G401 (cell line): ENCODE measurements at places on chromosomes 12 and 14.

DNA sequence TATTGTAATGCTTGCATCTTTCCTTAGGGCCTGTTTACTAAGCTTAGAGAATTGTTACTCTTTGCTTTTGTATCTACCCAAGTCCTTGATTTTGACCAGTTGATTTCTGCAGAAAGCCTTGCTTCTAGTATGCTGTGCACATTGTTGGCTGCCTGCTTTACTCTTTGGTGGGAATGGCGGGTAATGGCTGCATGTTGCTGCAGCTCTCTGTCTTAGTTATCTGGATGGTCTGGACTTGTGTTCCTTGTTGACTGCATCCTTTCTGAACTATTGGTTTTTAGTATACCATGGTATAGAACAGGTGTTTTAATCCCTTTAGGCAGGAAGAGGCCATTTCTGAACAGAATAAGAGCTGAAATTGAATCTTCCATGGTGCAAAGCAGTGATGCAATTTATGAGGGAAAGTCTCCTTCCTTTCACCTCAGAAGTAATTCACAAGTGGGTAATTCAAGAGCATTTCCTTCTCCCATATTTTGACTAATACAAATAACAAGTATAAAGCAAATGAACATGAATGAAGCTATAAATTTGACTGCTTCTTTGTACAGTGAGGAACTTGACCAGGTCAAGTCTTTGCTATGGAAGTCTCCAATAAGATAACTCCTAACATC lies 466.4 kb downstream of the NPAS3 start:
- no peak for DNase-seq

- peak; percentile 51 for DNase-seq
Observed at GRCh38 chr12:59708484-59708883, 112.7 kb downstream of the SLC16A7 start.

DNA sequence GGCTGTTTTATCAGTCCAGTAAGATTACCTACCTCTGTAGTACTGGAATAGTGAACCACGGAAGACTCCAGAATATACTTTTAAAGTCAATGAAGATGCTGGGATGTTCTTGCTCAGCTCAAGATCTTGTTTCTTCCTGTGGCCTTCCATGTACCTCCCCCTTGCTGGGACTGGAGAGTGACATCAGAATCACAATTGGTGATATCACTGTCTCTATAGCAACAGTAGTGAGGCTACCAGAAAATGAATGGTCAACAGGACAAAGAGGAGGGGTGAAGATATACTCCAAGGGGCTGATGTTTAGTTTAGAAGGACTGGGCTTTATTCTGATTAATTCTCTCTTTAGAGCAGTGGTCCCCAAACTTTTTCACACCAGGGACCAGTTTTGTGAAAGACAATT lies 3.8 kb downstream of the AKAP3 start:
- no peak for DNase-seq

GRCh38 chr14:50943943-50944646 lies at the start of gene PYGL:
Gene PYGL, minus strand, starts transcription at chr14:50944483. Its CDS starts 80 bp downstream, at chr14:50944403.
- no peak for DNase-seq

GRCh38 chr14:101009531-101009930 lies 106.0 kb upstream of the RTL1 start:
- DNase-seq, result no peak

- no peak for DNase-seq
Observed at GRCh38 chr14:24609655-24610344, at the start of gene GZMH. Gene GZMH, minus strand, starts transcription at chr14:24609685. Its CDS starts 72 bp downstream, at chr14:24609613.

GRCh38 chr14:94237046-94237445 lies 56.0 kb downstream of the SERPINA10 start:
- DNase-seq, result no peak

DNA sequence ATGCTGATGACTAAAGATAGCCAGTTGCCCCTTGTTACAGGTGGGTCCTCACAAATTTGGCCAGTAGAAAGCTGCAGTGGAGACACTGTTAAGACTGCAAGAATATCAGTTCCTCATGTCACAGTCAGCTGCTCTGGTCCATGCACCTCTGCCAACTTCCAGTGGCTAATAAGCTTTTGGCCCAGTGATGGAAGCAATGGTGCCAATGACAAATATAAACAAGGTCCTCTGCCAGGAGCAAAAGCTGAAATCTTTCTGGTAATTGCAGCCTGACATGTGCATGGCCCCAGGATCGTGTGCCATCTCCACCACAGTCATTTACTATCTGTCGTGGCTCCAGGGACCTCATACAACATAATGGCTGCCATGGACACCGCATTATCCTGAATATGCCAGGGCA lies 85.4 kb upstream of the TMEM260 start:
- DNase-seq, result peak; percentile 71

DNA sequence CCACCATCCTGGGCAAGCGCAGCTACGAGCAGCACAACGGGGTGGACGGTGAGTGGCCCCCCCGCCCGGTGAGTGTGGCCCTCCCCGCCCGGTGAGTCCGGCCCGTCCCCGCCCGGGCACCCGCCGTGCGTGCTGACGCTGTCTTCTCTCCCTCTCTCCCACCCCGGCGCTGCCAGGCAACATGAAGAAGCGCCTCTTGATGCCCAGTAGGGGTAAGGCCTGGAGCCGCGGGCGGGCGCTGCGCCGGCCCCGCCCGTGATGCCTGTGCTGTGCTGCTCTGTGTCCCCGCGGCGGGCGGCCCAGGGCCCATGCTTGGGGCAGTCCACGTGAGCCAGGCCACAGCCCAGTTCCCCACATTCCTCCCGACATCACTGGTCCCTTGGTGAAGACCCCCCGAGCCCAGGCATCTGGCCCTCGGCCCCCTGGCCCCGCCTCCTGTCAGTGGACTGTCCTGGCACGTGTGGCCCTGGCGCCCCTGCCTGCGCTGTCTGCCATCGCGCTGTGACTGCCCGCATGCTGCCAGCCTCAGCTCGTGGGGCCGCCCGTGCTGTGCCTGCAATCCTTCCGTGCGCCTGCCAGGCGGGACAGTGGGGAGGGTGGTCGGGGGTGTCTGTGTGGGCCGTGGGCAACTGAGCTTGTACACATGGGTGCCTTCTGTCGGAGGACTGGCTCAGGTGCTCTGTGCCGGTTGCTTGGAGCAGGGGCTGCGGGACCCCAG lies 7.9 kb upstream of the CRIP2 start:
- DNase-seq, result peak; percentile 17

GRCh38 chr12:81094718-81095360 lies 17.0 kb downstream of the ACSS3 start:
- no peak for DNase-seq

DNA sequence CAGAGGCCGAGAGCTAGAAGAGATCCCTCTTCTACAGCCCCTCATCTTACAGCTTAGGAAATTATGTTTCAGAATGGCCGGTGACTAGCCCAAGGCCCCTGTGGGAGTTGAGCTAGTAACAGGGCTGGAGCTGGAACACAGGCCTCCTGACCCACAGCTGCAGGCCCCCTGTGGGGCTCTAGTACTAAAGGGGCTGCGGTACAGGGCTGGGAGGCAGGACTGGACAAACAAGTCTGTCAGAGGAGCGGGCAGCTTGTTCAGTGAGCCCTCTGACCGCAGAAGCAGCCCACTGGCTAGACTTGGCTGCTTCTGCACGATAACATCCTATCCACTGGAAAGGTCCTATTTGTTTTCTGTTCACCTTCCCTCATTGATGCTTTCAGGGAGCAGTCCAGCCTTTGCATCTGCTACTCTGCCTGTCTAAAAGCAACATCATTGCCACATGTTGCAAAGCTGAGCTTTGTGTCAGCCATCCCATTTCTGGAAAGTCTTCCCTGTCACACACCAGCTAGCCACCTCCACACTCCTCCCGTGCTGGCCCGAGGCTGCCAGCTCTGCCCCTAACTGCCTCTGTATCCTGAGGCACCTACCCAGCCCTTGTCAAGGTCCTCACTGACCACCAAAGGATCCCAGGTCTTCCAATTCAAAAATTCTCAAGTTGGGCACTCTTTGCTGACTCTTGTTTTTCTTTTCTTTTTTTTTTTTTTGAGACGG lies 10.2 kb downstream of the PSMC1 start:
- no peak for DNase-seq

DNA sequence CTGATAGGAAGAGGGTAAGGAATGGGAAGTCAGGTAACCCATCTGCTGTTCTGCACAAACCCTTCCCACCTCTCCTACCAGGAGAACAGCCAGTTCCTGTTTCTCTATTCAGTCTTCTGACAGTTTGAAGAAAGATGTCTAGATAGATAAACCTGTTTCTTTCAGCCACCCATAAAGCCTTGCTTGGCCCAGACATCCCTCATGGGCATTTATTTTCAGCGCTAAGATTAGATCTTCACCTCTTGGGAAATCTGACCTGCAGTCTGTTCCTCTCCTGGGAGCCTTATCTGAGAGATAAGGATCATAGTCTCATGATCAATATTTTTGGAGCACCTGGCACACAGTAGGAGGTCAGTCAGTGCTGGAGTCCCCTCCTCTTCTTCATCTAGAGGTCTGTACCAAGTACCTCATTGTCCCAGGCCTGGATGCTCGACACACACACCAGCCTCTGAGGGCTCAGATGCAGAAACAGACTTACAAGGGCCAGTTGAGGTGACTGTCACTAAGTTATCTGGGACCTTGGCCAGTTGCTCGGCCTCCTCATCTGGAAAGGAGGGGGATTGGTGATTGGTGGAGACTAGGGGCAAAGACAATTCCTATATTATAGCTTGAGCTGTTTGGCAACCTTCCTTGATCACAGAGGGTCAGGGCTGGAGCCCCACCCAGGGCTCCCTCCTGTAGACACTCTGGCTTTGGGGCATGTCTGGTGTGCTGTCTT lies 18.2 kb downstream of the ACVRL1 start:
- no peak for DNase-seq

DNA sequence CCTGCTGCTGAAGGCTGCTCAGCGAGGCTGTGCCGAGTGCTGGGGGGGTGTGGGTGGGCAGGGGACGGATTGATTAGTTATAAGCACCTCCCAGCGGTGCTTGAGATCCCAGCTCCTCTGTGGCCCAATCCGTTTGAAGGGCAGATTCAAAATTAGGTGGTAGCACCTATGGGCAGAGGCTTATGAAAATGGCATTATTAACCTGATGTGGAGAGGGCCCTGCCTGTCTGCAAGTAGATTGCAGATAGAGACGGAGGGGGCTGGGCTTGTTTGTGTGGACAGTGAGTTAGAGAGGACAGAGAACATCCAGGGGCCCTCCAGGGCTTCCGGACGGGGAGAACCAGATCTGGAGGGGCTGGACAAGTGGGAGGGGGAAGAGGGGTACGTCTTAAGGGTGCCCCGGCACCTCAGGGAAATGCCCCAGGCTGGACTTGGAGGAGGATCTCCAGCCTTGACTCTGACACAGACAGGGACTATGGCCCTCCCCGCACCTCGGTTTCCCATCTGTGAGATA lies at the start of gene RTL1:
Gene RTL1, minus strand, starts transcription at position 51 of the 514 bp plus-strand sequence. CDS start 18,934 bp downstream, outside the sequence.
- no peak for DNase-seq

DNA sequence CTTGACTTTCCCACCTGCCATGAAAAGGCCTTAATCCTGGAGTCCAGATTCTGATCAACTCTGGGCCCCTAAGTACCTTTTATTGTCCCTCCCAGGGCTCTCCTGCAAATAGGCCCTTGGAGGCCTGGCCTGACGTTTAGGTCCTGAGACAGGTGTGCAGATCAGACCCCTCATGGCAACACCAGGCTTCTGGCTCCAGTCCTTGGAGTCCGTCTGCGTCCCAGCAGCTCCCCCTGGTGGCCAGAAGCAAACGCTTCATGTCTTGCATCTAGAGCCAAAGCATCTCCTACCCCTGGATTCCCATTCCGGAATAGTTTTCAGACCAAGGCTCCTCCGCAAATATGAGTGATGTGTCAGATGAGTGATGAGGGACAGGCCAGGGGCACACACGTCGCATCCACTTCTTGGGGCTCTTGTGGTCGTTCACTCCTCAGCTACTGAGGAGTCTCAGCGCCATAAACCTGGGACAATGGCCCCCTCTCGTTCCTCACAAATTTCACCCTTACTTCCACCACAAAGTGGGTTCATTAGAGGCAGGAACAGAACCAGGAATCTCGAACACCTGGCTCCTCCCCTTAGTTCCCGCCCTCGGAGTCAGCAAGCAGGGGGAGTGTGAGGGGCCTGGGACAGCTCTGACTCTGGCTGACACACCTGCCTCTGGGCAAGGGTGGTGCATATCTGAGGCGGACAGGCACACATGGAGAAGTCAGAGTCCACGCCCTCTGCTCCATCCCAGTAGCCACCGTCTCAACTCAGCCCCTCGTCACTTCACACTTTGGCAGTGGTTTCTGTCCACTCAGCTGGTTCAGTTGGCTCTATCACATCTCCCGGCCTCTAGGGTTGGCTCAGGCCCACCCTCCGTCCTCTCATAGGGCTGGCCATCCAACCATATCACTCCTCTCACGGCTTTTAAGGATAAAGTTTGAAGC lies 77.9 kb upstream of the PWP1 start:
- peak; percentile 77 for DNase-seq

DNA sequence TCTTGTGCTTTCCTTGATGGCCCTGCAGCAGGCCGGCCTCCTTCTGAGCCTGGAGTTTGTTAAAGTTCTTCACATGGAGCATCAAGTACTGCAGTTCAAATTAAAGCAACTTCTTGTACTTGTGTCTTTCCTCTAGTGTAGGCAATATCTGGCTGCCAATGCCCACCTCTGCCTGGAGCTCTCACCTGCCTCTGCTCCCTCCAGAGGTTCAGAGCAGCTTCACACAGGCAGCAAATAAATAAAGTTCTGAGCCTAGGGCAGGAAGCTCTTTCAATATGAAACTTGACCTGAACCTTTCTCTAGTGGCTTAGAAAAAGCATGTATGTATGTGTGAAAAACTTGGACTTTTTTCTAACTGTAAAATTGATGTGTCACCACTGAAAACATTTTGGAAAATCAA lies 65.9 kb downstream of the ITPR2 start:
- no peak for DNase-seq

- no peak for DNase-seq
Observed at GRCh38 chr14:77554816-77555599, 56.4 kb upstream of the ISM2 start.

DNA sequence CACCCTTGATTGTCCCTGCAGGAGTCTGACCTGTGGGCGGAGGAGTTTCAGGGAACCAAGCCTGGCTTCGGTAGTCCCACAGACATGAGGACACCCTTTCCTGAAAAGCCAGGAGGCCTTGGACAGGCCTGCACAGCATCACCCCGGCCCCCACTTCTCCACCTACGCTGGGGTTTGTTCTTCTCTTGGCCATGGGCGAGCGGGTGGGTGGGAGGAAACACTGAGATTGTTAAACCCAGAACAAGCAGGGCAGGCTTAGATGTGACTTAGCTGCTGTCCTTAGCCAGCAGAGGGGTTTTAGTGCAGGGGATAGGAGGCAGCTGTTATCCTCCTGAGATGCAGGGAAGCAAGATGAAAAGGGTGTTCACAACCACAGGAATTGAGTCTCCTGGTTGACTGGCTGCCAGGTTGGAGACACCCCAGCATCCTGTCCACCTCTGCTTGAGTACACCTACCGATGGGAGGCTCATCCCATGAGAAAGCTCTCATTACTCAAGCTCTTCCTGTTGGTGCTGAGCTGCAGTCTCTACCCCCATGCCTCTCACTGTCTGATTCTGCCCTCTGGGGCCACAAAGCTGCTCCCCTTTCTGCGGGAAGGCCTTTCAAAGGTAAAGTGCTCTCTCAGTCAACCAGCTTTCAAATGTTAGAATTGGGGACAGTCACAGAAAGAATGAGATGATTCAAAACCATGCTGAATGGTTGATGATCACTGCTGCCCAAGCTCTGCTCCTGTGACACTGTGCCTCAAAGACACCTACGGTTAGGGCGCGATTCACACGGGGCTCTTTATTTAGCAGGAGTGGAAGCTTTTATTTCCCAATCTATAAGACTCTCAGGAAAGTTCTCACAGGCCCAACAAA lies 86.3 kb downstream of the IRF2BPL start:
- no peak for DNase-seq

GRCh38 chr14:69921052-69921451 lies 41.8 kb downstream of the SMOC1 start:
- DNase-seq, result no peak

GRCh38 chr12:75944097-75944904 lies 87.3 kb downstream of the PHLDA1 start:
- DNase-seq, result no peak
